ENCODE measurements at places on chromosomes 6 and 20.
A peak's percentile ranks its signal among the peaks of the same experiment; 100 is the strongest.

DNA sequence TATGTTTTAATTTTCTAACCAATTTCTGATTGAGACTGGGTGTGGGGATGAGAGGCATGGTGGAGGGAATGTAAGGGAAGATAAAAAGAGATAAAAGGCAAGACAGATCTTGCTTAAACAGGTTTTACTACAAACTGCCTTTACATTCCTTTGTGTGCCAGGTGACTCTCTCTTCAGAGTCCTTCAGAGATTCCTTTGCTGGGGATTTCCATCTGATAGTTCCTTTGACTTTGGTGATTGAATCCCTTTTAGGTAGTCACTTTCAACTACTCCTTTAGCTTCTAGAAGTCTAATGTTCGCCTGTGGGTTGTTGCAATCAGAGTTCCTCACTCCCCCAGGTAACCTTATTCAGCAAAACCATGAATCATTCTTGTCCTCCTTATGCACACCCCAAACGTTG, 283.3 kb upstream of the MANEA start:
- no peak for DNase-seq

DNA sequence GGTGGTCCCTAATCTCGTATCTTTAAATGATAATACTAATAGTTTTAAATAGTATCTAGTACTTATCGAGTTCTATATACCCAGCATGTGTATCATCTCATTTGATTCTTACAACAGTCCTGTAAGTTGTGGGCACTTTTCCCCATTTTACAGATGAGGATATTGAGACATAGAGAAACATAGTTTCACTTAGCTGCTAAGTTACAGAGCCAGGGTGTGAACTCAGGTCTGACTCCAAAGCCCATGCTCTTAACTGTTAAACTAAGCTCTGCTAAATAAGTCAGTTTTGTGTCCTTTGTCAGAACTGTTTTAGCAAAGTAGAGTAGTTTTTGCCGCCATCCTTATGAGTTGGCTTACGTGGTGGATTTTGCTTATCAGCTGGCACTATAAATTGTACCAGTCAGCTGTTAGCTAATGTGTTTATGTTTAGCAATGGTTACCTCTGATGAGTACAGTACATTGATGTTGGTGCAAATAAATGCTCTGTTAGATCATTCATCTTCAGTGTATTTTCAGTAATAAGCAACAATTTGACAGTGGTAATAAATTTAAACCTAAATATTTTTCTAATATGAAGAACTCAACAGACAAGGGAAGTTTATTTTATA, 12.1 kb downstream of the OGFRL1 start:
- no peak for DNase-seq

DNA sequence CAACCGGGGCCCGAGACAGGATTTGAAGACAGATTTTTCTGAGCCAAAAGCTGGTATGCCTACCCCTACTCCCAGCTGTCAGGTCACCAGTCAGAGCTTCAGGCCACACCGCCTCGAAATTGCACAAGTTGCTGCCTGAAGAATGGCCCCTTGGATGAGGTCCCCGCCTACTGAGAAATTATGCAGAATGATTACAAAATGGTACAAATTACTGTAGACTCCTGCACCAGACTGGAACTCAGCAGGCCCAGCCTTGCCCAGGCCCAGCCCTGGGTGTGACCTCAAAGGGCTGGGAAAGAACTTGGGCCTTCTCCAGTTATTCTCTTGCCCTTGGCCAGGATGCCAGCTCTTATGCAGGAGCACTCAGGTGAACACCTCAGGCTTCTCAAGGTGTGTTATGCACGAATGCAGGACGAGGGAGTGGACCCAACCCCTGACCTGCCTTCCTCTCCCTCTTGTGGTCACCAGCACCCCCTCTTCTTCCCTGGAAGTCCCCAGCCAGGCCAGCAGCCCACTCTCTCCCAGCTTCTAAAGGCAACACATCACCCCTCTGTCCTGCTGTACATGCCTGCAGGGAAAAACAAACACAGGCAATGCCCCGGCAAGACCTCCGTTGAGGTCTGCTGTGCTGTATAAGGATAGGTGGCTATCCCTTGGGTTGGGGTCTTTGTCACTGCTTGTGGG, 88.7 kb upstream of the NAA20 start:
- DNase-seq: no peak

DNA sequence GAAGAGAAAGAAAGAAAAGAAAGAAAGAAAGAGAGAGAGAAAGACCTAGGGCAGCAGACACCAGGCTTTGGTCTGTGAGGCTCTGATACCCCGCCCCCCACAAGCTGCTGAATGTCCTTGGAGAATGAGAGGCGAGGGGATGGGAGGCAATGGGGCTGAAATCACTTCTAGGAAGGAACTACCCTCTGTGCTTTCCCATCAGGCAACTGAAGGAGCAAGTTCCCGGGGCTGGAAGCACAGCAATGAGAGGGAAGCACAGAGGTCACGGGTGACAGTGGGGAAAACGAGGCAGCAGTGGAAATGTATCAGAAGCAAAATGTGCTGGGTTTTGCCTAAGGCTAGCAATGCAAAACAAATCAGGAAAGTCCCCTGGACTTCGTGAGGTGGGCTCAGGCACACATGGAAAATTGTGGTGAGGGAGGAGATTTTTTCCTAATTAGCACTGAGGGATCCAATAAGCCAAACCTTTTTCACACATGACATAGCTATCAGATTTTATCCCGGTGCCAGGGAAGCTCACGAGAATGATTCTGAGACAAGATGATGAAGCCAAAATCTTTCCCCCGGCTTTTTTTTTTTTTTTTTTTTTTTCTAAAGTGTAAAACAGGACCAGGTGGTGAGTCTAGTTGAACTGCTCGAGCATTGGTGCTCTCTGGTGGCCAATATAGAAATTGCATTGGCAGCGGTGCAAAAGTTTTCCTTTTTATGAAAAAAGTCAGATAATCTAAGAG, 16.8 kb upstream of the ARFGEF2 start:
- peak; percentile 78 for DNase-seq

- DNase-seq: no peak
Observed at GRCh38 chr6:80376411-80376810, 269.9 kb downstream of the BCKDHB start.

GRCh38 chr6:5850848-5851255, 155.9 kb downstream of the NRN1 start:
- DNase-seq: no peak

GRCh38 chr20:51388227-51388626, 154.3 kb downstream of the NFATC2 start:
- DNase-seq: no peak

DNA sequence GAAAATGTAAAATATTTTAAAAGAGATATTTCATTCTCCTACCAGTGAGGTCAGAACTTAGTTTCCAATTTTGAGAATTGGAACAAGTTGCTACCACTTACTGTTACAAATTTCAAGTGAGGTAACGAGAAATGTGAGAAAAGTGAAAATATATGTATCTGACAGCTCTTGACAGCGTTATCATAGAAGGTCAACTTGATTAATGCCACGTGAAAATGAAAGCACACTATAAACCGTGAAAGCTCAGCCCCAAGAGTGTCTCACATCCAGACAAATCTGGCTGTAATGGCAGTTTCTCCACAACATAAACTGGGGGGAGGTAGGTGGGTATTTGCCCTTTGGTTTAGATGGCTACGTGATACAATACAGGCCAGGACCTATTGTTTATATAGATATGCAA, 13.9 kb downstream of the HDGFL1 start:
- no peak for DNase-seq

DNA sequence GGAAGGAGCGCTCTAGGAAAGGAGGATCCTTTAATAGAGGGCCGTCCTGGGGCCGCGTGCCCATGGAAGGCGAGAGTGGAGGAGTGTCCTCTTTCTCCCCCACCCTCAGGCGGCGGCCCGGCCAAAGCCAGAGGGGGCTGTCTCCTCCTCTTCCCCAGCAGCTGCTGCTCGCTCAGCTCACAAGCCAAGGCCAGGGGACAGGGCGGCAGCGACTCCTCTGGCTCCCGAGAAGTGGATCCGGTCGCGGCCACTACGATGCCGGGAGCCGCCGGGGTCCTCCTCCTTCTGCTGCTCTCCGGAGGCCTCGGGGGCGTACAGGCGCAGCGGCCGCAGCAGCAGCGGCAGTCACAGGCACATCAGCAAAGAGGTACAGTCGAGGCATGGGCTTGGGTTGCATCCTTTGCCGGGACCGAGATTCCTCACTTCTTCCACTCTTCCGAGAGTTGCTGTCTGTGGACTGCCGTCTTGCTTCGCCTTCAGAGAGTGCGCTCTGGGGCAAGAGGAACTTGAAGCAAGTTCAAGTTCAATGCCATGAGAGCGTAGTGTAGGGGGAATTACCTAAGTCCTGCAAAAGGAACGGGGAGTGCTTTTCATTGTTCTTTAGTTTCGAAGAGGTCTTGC, at the start of gene LAMA2:
Gene LAMA2 (plus strand): TSS at position 148 of the 621 bp plus-strand sequence. CDS start 108 bp downstream, at position 256.
- DNase-seq: no peak

- DNase-seq: no peak
Observed at GRCh38 chr6:54981647-54982046, 135.1 kb downstream of the FAM83B start.

DNA sequence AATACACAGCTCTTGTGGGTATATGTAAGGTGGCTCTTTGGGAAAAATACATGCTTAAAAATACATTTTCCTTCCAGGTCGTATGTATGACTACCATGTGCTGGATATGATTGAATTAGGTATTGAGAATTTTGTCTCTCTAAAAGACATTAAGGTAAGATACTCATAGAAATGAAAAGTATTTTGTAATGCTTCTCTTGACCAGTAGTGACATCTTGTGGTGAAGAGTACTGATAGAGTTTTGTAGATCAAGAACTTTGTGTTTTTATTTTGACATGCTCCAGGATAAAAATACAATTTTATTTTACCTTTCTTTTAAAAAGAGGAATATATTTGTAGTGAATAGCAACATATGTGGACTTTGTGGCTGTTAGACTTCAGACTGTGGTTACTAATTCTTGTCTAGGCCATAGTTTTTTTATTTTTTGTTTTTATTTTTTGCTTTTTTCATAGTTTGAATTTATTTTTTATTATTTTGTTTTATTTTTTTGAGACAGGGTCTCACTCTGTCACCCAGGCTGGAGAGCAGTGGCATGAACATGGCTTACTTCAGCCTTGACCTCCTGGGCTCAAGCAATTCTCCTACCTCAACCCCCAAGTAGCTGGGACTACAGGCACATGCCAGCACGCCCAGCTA, 17.9 kb downstream of the RPF2 start:
- no peak for DNase-seq

DNA sequence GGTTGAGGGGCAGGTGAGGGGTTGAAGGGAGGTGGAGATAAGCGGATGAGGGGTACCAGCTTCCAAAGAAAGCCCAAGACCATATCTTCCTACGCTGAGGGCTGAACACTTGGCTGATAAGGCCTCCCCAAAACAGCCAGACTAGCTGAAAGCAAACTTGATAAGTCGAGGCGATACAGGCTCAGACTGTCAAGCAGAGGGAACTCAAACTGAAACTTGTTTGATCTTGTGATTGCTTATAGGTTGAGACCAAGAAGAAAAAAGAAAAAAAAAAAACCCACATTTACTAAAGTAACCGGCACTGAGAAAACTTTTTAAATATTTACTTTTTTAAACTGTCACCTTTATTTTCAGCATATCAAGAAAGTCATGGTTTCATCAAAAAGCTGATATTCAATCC, 73.6 kb downstream of the TRERF1 start:
- DNase-seq: no peak

DNA sequence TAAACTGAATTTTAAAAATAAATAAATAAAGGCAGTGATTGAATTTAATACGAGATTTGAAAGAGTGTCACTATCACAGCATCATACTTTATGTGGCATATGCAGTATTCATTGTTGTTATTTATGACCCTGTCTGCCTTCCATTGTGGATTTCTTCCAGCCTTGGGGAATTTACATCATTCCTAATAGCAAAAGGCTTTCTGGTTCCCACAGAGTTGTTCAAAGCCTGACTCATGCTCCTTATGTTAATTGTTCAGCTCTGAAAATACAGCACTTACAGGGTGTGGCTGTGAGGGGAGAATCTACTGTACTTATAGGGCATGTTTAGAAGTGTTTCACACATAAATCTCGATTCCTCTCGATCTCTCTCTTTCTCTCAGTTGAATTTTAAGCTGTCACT, 54.4 kb downstream of the JAG1 start:
- no peak for DNase-seq

GRCh38 chr6:43996618-43997344, 130.5 kb downstream of the MRPL14 start:
- no peak for DNase-seq

DNA sequence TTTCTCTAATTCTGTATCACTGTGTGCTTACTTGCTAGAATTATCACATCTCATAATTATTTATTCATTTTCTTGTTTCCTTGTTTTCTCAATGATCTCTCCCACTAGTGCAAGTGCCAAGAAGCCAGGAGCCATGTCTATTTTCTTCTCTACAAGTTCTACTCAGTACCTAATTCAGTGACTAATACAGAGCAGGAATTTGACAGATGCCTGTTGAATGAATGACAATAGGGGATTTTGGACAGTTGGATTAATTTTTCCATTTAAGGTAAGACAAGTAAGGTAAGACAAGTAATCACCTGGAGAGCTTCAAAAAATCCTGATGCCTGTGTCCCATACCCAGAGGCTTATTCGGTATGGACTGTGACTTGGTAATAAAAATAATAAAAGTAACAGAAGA, 81.0 kb downstream of the EDN1 start:
- DNase-seq: no peak

DNA sequence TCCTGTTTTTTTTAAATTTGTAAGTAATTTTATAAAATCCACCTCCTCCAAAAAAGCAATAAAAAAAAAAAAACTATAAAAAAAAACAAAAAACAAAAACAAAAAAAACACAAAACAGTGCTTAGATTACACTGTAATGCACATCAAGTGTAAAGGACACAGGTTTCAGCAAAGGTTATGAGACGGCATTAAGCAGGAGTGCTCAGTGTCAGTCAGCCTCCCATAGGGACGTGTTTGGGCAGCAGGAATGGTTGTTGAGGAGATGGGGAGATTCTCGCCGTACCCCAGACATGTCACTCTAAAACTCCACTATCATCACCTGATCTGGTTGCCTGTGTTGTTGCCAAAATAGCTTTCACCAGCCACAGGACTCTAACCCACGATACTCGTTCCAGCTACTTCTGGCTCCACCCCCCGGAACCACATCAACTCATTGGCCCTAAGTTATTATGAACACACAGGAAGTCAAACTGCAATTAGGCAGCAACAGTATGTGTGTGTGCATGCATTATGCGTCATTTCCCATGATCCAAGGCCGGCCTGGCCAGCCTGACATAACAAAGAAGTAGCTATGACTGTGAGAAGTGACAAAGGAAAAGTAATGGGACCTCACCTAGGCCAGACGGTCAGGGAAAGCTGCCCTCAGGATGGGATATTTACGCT, 28.7 kb downstream of the ECT2L start:
- no peak for DNase-seq

DNA sequence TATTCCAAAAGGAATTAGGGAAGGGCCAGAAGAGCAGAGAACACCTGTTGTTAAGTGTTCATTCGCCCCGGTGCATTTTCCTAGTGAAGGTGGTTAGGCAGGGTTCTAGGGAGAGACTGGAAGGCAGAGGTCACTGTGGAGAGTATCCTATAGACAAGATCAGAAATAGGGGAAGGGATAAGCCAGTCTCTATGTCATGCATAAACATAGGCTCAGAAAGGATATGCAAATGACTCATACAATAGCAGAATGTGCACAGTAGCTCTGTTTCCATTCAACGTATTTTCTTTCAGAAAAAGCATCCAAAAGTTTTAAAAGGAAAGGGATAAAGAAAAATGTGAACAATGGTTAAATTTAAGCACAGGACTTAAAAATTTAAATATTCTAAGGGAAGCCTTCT, 47.4 kb downstream of the BMP6 start:
- no peak for DNase-seq

- DNase-seq: no peak
Observed at GRCh38 chr20:59673288-59673997, 69.1 kb downstream of the PHACTR3 start.

- DNase-seq: no peak
Observed at GRCh38 chr6:169604076-169604475, 97.8 kb downstream of the WDR27 start.

- DNase-seq: no peak
Observed at GRCh38 chr6:90194371-90194841, 102.2 kb downstream of the BACH2 start.
